ENCODE measurements at places on chromosomes 3 and 15.
A peak's percentile ranks its signal among the peaks of the same experiment; 100 is the strongest.

GRCh38 chr3:71062952-71063772, 520.4 kb downstream of the FOXP1 start:
- no peak for DNase-seq

GRCh38 chr3:125051715-125052581, 3.8 kb downstream of the HEG1 start:
- peak; percentile 28 for DNase-seq

DNA sequence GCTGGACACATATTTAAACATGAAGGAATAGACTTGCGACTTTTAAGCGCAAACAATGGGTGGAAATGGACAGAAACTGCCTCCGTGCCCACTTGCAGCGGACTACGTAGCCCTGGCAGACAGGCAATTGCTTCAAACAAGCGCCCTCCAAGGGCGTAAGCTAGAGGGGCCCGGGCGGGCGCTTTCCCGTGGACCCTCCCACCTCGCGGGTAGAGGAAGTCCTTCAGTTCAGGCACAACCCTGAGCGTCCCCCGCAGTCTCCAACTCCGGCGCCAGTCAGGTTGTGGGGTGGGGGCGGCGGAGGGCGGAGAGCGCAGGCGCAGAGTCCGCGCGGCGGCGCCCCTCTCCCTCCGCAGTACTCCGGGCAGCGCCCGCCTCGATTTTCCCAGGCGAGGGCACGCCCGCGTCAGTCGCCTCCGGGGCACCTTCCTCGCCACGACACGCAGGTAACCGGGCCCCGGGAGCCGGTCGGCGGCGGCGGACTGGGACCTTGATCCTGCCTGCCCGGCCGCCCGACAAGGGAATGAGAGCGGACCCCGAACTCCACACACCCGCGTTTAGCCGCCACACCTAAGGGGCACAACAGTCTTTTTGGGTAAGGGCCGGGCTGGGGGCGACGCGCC, at the start of gene SLC35G2:
Gene SLC35G2, plus strand, starts transcription at position 358 of the 623 bp plus-strand sequence. CDS start 35,335 bp downstream, outside the sequence.
- peak; percentile 42 for DNase-seq

GRCh38 chr3:43075904-43076661, 29.8 kb downstream of the POMGNT2 start:
- DNase-seq = no peak

GRCh38 chr15:77574521-77575202, 58.0 kb downstream of the LINGO1 start:
- no peak for DNase-seq

DNA sequence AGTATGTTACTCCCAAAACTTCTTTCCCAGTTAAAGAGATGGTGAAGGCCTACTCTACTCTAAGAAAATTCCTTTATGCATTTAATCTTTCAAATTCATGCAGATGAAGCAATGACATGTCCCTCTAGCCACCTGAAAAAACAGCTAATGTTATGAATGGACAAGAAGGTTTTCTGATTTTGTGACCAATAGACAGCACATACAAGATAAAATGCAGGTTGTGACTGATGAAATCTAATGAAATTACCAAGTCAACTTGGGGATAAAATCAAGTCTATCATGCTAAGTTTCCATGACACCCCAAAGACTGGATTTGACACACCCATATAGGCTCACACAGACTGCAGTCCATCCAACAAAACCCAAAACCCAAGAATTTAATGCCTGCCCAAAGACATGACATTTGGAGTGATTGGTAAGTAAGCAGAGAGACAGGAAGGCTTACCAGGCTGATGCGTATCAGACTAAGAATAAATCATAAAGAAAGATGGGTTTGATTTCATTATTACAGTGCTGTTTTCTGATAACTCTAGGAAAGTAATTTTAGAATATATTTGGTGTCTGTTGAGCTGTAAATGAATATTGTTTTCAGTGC, 26.4 kb downstream of the CD47 start:
- no peak for DNase-seq

DNA sequence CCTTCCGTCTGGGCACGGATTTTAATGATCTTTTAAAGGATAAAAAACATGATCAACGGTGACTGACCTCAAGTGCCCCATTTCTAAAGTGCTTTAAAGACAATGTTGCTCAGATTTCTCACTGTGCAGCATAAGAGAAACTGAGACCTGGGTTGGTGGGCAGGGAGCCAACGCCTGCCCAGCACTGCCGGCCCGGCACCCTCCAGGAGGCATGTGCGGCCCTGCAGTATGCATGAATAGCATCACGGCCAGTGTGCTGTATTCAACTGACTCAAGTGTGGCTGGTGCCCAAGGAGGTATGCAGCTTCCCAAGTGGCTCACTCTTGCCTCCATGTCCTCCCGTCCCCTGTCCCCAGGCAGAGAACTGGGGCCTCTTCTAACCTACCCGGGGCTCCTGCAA, 30.3 kb downstream of the SEC61A1 start:
- DNase-seq = no peak

DNA sequence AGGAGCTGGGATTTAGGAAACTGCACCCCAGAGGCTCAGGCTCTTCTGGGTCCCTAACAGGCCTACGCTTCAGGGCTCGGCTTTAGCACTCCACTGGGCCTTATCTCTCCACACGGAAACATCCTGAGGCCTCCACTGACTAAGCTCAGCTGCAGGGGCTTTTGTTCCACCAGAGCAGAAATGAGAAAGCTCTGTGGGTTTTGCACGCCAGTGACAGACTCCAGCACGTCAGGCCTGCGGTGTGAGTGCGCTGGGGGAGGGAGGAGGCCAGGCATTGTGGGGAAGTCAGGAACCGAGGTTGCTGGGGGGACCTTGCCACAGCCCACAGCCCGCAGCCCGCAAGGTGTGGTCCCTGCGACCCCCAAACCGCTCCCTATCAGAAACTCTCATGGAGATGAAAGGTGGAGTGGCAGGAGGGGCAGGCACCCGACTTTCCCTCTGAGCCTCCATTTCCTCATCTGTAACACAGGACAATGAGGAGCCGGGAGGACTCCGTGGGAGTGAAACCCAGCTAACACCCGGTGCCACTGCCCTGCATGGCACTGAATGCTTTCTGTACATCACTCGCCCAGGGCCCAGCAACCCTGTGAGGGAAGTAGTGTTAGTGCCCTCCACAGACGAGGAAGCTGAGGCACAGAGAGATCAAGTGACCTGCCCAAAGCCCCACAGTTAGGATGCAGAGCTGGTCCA, 106.5 kb downstream of the TPRA1 start:
- no peak for DNase-seq

GRCh38 chr3:112857526-112857925, 10.9 kb upstream of the CD200R1L start:
- no peak for DNase-seq

GRCh38 chr3:152175528-152175889, 93.2 kb upstream of the MBNL1 start:
- no peak for DNase-seq

DNA sequence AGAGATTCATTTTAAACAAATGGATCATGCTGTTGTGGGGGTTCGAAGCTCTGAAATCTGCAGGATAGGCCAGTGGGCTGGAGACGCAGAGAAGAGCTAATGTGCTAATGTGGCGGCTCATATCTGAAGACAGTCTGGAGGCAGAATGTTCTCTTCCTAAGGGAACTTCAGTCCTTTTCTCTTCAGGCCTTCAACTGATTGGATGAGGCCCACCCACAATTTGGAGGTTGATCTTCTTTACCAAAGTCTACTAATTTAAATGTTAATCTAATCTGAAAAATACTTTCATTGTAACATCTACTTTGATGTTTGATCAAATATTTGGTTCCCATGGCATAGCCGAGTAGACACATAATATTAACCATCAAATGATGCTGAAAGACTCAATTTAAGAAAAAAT, 940.2 kb downstream of the ROBO1 start:
- no peak for DNase-seq

- DNase-seq = no peak
These were observed 32.4 kb upstream of the CDV3 start for GRCh38 chr3:133540896-133541674.

DNA sequence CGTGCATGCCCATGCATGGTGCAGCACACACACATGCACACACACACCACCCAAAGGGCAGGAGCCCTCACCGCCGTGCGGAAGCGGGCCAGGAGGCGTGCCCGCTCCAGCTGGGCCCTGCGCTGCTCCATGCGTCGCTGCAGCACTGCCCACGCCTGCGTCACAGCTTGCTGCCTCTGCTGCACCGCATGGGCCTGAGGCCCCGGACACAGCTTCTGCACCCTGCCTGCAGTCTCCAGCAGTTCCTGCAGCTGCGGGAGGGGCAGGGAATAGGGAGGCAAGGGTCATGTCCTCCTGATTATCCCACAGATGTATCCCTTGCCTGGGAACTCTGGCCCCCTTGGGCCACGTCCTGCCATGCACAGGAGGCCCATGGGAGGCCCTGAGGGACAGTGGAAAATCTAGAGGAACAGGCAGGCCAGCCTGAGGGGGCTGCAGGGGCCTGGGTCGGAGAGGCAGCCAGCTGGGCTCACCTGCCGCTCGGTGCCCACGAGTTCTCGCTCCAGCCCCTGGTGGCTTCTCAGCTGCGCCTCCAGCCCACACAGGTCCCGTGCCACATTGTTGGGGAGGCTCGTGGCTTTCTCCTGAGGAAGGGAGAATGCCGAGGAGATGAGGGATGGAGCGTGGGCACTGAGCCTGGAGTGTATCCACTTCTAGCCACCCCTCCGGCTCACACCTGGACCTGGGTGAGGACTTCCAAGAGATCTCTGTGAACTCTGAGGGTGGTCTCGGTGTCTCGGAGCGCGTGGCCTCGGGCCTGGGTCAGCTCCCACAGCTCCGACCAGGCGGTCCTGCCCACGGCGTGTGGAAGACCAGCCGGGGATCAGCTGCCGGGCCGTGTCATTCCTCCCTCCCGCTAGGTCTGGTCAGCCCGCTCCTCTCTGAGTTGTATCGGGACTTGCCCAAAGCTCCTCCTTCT, 23.8 kb downstream of the SPTBN5 start:
- no peak for DNase-seq

Data from activated B cell treated with CpG ODN at 0.5 μM for 24 hours (primary cell).